ENCODE measurements at places on chromosomes 3 and 15.
A peak's percentile ranks its signal among the peaks of the same experiment; 100 is the strongest.

GRCh38 chr15:62500325-62500724 lies 335.2 kb upstream of the C2CD4B start:
- DNase-seq, result no peak

DNA sequence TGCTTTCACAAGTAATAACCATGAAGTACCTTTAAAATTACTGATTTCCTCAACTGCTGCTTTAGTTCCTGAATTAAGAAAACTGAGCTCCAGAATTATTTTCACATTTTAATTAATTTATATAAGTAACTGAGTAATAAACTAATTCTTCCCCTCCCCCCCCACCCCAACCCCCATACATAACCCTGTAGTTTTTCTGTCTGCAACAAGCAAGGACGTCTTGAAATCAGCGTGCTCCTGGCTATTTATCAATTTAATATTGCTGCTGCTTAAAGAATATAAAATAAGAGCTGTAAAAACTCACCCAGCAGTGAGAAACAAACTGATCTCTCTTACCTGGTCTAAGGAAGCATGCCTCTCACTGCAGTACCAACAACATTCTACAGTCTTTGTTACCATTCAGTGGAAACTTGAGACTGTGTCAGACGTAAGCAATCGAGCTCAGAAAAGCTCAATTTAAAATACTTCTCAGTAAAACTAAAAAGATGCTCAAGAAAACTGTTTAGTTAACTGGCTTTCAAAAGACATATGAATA lies 121.0 kb downstream of the TFDP2 start:
- DNase-seq, result no peak

DNA sequence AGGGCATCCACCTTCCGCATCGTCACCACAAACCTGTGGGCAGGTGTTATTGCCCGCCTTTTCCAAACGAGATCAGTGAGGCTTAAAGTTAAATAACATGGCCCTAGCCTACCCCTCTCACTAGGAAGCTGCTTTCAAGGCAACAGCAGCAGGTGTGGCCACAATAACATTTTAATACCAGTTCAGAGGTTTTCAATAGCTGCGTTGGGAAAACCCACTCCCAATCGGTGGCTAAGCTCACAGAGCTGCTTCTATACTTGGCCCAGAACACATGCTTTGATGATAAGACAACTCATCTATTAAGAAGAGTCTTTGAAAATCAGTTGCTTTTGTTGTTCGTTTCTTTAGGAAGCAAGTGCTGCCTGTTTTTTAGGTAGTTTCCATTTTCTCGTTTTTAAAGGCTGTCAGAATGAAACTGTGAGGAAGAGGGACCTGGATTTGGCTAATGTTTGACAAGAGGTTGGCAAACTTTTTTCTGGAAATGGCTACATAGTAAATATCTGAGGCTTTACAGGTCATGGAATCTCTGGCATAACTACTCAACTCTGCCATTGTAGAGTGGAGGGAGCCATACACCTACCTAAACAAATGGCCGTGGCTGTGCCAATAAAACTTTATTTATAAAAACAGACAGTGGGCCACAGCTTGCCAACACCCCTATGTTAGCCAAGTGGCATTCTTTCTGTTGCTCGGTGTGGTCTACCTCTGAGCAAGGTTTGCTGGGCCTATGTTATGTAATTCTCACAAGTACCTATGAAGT lies 179.6 kb downstream of the FEZF2 start:
- DNase-seq, result no peak

DNA sequence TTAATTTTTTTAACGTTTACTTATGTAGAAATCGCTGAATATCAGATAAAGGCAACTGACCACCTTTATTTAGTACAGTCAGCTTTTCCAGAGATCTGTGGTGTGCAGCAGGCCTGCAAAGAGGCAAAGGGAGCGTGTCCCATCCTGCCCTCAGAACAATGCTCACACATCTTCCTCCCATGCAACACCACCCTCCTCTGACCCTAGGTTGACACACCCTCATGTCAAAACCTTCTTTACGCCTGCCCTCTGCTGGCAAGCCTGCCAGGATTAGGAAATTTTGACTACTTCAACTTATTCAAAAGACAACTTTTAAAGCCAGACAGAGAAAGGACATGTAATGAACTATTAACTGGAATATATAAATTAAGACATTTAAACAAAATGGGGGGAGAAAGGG lies 513.7 kb downstream of the FOXP1 start:
- peak; percentile 37 for DNase-seq

DNA sequence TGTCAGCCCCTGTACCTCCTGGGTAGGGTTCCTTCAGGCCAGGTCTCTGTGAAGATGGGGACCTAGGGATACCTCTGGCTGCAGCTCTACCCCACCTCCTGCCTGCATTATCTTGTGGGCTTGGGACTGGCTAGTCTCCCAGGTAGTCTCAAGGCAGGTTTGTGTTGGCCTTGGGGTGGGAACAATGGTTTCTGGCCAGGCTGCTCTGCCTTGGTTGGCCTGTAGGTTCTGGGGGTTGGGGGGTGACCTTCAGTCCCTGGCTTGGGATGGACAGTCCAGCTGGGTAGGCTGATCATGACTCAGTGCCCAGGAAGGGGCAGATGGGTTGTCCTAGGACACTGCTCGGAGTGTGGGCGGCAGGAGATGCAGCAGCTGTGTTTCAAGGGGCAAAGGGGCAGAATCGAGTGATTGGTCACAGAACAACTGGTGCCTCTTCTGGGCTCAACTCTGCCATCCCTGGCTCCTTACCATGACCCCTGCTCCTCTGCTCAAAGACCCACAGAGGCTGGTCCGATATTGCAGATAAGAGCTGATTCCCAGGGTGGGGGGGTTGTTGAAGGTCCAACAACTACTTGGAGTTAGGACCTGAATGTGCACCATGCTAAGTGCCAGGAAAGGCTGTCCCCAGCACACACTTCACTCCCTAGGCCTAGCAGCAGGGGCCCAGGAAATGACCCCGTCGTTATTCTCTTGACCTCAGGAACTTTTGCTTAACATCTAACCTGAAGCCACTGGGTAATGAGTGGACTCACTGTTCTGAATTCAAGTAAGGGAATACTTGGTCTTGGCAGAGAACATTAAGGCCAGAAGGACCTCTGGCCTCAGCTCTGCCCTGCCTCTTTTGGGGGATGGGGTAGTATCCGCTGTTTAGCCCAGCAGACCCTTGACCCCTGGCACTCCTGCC lies 18.1 kb upstream of the BSN start:
- no peak for DNase-seq

DNA sequence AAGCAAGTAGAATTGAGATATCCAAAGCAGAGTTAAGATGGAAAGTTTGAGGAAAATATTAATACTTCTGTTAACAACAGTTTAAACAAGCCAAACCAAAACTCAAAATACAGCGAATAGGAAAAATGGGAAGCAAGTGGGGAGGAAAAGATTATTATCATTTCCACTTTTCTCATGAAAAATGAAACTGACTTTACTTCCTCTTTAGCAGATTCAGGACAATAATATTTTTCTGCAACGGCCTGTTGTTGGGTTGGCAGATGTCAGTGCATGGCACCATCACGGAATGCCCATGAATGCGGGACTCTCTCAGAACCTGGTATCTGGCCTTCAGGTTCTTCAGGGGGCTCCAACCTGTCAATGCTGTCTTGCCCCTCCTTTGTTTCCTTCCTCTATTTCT lies 11.1 kb downstream of the ANKUB1 start:
- DNase-seq, result no peak

DNA sequence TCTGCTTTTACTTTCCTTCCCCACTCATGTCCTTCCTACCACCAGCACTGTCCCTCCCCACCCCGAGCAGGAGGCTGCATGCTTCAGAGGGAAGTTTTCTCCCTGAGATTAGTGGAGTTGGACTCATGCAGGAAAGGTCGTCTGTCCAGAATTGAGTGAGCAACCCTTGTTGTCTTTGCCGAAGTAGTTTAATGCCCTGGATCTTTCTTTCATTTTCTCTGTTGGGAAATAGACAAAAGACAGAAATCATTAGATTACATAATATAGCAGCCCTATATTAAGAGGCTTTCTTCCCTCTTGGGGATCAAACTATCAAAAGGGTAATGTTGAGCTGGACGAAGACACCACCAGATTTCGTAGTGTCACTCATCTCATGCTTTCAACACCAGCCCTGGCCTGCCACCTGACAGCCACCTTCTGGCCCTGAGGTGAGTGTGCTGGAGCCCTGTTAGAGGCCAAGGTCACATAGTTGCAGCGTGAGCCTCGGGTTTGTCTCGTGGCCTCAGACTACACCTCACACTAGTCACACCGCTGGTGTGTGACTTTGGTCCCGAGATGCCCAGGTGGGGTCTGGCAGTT lies 231.0 kb downstream of the ITPR1 start:
- no peak for DNase-seq

GRCh38 chr3:48980295-48980694 lies 9.7 kb upstream of the P4HTM start:
- DNase-seq, result no peak

GRCh38 chr3:377158-377561 lies 180.6 kb downstream of the CHL1 start:
- DNase-seq, result no peak
